ENCODE measurements at places on chromosomes 3 and 15.

DNA sequence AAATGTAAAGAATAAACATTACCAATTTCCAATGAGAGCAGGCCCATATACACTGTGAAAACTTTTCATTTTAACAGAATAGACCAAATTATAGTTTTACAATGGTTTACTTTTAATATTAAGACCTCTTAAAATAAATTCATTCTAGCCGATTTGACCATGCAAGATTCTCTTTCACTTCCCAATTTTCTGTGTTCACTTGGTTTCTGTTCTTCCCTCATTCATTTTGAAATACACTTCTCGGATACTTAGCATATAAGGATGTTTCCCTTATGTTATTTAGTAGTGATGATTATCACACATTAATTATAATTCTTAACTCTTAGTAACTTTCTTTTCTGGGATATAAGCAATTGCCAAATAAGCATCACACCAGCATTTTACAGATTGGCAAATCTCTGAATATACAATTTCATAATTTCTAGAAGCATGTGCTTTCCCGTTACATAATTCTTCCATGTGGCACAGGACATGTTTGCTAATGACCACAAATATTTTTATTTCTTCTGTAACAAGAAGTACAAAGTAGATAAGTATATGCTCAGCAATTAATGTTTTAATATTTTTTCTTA lies 13.9 kb downstream of the OR5H15 start:
- no peak for DNase-seq

DNA sequence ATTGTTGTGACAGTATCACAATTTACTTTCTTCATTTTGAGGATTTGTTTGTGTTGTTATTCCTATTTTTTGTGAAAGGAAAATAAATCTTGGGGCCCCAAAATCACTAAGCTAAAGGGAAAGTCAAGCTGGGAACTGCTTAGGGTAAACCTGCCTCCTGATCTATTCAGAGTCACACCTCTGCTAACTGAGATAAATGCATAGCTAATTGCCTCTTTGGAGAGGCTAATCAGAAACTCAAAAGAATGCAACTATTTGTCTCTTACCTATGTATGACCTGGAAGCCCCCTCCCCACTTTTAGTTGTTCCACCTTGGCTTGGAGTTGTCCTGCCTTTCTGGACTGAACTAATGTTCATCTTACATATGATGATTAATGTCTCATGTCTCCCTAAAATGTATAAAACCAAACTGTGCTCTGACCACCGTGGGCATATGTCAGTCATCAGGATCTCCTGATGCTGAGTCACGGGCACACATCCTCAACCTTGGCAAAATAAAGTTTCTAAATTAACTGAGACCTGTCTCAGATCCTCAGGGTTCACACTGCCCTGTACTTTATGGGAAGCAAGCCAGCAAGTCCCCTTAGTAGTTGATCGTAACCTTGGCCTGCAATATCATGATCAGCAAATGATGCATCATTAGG lies 523.2 kb upstream of the GOLIM4 start:
- DNase-seq: no peak

GRCh38 chr3:108219336-108219735 lies 2.9 kb downstream of the IFT57 start:
- no peak for DNase-seq

DNA sequence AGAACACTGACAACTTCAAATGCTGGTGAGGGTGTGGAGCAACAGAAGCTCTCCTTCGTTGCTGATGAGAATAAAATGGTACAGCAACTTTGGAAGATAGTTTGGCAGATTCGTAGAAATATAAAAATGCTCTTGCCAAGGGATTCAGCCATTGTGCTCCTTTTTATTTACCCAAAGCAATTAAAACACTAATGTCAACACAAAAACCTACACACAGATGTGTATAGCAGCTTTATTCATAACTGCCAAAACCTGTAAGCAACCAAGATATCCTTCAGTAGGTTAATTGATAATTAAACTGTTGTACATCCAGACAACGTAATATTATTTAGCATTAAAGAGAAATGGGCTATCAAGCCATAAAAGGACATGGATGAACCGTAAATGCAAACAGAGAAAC lies 37.8 kb upstream of the LSAMP start:
- no peak for DNase-seq

GRCh38 chr3:175227126-175227525 lies 368.0 kb downstream of the NAALADL2 start:
- DNase-seq: no peak

DNA sequence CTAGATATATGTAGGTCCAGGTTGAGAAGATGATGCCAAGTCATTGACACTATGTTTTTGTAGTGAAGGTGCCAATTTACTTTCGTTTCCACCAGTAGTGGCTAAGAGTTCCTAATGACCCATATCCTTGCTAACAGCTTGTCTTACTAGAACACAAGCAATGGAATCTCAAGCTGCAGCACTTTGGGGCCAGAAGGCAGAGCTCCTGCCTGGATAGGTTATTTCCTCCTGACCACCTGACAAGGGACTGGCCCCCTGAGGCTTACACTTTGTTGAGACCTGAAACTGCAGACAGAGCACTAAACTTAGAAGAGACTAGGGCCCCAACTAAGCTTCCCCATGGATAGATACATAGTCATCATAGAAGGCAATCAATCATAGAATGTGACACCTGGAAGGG lies 11.7 kb downstream of the ONECUT1 start:
- no peak for DNase-seq

GRCh38 chr15:94467034-94467433 lies 235.7 kb downstream of the MCTP2 start:
- no peak for DNase-seq

GRCh38 chr3:130662501-130662996 lies 84.1 kb downstream of the PIK3R4 start:
- no peak for DNase-seq

GRCh38 chr3:196537319-196537984 lies 22.3 kb upstream of the SMCO1 start:
- no peak for DNase-seq
